IgD-negative memory B cell (primary cell): ENCODE measurements at places on chromosomes 4 and X. TPM values are rescaled to one million over a fixed set of nuclear protein-coding genes. Genes with fewer than 3 reads are reported as not detected.

The NMU gene
- 0.53 TPM for polyA plus RNA-seq

The ZXDA gene
- polyA plus RNA-seq = 5.8 TPM

The TBCK gene
- polyA plus RNA-seq = 22.9 TPM

The DGKQ gene
- 3.5 TPM for polyA plus RNA-seq

The MAGEA2B gene
- polyA plus RNA-seq = not detected

The PLS3 gene
- not detected for polyA plus RNA-seq

The GAGE1 gene
- not detected for polyA plus RNA-seq

The NHS gene
- not detected for polyA plus RNA-seq

The OTUD6A gene
- polyA plus RNA-seq = not detected

The MAGEA8 gene
- polyA plus RNA-seq = not detected

The SOX3 gene
- polyA plus RNA-seq = not detected

The PHOX2B gene
- not detected for polyA plus RNA-seq

The GAGE13 gene
- polyA plus RNA-seq = not detected
